ENCODE measurements at places on chromosomes 1 and 21.

- no peak for DNase-seq
Observed at GRCh38 chr1:26483980-26484379, 11.7 kb downstream of the HMGN2 start.

- DNase-seq = no peak
Observed at GRCh38 chr1:43774359-43774758, 67.0 kb downstream of the ST3GAL3 start.

- no peak for DNase-seq
Observed at GRCh38 chr1:83819436-83819835, 179.5 kb downstream of the TTLL7 start.

DNA sequence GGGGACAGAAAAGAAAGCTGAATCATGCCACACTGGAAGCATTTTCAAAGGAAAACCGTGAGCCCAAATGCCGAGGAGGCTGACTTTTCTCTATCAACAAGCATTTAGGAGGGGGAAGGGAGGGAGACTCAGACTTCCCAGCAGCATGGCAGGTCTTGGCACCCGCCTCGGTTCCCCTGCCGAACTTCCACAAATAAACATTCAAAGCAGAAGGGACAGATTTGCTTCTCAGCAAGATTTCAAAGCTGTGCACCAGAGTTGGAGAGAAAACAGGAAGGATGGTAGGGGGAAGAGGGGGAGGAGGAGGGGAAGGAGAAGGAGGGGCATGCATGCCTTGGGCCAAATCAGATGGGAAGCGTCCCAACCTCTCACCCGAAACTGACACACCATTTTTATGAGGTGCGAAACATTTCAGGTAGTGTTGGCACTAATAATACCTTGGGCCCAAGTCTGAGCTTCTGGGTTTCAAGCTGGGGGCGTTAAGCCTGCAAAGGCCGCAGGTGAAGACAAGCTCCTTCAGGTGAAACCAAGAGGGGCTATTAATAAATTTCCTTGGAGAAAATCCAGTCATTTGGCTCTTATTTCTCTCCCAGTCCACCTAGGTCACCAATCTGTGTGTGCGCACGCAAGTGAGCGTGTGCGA, 26.4 kb downstream of the ABCA4 start:
- peak; percentile 81 for DNase-seq

GRCh38 chr1:80894921-80895320, 905.8 kb upstream of the ADGRL2 start:
- DNase-seq = no peak

- no peak for DNase-seq
Observed at GRCh38 chr1:6473974-6474814, 8.2 kb upstream of the TNFRSF25 start.

DNA sequence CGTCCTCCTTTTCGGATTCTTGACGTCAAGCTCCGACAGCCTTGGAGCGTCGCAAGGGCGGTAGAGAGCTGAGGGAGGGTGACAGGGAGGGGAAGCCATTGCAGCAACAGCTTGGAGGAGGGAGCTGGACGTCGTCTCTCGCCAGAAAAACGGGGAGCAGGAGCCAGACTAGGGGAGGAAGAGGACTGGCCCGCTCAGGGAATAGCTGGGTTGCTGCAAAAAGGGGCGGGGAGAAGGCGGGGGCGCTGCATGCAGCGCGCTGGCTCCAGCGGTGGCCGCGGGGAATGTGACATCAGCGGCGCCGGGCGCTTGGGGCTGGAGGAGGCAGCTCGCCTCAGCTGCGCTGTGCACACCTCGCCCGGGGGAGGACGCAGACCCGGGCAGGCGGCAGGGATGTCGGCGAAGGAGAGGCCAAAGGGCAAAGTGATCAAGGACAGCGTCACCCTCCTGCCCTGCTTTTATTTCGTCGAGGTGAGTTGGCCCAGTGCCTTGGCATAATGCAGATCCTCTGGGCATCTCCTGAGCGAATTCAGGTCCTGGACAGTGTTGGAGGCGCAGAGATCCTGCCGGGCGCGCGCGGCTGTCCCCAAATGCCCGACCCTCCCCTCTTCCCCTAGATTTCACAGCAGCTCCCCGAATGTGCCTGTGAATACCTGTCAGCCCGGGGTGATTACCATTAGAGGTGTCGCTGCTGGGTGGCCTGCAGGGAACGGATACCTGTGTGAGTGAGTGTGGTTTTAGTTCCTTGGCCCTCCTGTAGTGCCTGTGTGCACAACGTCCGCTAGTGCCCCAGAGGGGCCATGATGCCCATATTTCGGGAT, at the start of gene PLPPR4:
Gene PLPPR4 (plus strand): TSS at position 292 of the 821 bp plus-strand sequence. CDS start 102 bp downstream, at position 394.
- DNase-seq = peak; percentile 39

DNA sequence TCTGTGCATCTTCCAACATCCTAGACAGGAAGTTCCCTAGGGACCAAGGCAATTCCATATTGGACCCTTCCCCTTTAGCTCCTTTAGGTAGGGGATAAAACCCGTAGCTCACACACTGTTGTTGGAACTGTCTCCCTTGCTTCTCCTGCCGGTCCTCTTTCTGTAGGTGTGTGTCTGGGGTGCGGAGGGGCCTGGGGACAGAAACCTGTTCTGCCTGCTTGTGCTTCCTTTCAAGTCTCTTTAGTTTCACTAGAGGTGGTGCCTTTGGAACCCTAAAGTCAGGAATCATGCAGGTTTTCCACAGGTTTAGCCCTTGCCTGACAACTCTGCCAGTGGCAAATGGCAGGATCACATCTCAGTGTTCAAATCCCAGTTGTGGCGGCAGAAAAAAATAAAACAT, 74.6 kb upstream of the PTGFRN start:
- DNase-seq = no peak

DNA sequence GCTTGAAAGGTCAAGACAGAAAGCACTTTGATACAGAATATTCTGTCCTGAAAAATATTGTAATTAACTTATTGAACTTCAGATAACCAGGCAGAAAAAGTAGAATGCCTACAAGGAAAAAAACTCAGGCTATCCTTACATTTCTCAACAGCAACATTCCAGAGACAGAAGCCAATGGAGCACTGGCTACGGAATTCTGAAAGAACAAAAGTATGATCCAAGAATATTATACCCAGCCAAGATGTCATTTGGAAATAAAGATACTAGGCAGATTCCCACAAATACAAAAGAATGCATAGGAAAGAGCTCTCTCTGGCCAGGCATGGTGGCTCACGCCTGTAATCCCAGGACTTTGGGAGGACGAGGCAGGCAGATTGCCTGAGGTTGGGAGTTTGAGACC, 5.8 kb upstream of the PPT1 start:
- no peak for DNase-seq

- no peak for DNase-seq
Observed at GRCh38 chr1:68218490-68218889, 13.8 kb downstream of the WLS start.

- no peak for DNase-seq
Observed at GRCh38 chr1:89986020-89986419, 8.9 kb upstream of the ZNF326 start.

- DNase-seq = peak; percentile 47
Observed at GRCh38 chr21:43277481-43278351, 108.9 kb downstream of the CRYAA start.

DNA sequence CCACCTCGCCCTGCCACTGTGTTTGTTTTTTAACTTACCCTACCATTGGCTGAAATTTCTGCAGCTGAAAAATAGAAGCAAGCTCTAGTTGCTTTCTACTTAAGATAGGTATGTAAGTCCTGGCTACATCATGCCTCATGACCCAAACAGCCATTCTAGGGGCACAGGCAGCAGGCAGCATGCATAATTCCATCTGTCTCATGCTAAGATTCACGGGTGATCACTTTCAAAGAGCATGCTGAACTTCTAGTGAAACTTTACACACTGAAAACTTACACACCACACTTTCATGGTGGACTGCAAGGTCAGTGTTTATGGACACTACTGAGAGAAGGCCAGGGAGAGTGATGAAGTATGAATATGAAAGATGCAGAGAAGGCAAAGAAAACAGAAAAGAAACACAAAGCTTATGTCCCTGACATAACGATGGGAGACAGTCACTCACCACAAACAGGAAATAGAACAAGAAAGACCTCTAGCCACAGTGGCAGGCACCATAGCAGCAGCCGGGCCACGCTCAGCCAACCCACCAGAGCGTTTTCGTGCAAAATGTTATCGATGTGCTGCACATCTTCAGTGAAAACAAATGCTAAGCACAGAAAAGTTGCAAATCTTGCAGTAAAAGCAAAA, 102.3 kb upstream of the TIAM1 start:
- no peak for DNase-seq

- no peak for DNase-seq
Observed at GRCh38 chr1:41582351-41582750, 97.9 kb upstream of the EDN2 start.

GRCh38 chr1:202150602-202151001, 6.1 kb upstream of the ARL8A start:
- DNase-seq = no peak

DNA sequence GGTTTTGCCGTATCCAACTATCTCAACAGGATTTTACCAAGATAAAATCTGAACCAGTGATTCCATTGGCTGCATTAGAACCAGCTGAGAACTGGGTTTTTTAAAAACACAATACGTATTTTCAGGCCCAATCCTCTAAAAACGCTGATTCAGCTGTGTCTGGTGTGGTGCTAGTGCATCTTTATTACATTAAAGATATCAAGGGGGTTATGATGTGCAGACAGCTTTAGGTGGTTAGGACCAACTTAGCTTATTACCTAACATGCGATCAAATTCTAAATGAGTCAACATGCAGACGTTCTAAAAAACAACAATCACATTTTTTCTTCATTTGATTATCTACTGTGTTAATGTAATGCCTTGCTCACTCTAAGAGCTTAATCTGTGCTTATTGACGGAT, 32.0 kb upstream of the EXO1 start:
- DNase-seq = no peak

DNA sequence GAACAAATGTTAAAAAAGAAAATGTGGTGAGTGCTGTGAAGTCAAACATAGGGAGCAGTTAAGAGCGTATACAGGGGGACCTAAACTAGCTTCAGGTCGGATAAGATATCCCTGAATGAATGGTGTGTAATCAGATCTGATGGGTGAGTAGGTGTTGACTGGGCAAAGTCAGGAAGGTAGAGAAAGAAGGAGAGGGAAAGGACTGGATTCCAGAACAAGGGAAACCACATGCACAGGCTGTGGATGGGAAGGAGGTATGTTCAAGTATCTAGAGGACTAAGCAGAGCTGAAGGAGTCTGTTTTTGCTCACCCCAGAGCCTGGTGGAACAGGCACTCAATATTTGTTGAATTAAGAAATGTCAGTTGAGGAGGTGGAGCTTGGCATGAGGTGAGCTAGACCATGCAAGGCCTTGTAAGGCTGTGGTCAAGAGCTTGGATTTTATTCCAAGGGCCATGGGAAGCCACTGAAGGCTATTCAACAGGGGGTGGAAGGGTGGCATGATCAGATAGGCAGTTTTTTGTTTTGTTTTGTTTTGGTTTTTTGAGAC, 27.4 kb downstream of the MAP7D1 start:
- DNase-seq = no peak

- DNase-seq = no peak
Observed at GRCh38 chr1:70553567-70553956, 142.5 kb downstream of the CTH start.

DNA sequence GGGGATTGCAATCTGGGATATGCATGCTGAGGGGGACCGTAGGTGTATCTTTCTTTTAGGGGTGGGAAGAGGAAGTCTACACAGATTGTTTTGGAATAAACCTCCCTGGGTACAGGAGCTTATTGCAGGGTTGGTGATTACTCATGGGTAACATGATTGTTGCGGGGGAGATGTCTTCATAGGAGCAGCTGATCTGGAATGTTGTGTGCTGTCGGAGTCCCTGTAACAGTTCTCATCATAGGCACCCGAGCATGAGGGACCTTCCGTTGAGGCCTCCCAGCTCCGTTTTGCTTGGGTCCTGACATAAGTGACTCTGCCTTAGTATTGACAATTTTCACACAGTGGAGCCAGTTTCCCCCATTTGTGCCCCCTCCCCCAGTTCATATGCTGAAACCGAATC, 4.2 kb upstream of the PRXL2B start:
- DNase-seq = no peak

DNA sequence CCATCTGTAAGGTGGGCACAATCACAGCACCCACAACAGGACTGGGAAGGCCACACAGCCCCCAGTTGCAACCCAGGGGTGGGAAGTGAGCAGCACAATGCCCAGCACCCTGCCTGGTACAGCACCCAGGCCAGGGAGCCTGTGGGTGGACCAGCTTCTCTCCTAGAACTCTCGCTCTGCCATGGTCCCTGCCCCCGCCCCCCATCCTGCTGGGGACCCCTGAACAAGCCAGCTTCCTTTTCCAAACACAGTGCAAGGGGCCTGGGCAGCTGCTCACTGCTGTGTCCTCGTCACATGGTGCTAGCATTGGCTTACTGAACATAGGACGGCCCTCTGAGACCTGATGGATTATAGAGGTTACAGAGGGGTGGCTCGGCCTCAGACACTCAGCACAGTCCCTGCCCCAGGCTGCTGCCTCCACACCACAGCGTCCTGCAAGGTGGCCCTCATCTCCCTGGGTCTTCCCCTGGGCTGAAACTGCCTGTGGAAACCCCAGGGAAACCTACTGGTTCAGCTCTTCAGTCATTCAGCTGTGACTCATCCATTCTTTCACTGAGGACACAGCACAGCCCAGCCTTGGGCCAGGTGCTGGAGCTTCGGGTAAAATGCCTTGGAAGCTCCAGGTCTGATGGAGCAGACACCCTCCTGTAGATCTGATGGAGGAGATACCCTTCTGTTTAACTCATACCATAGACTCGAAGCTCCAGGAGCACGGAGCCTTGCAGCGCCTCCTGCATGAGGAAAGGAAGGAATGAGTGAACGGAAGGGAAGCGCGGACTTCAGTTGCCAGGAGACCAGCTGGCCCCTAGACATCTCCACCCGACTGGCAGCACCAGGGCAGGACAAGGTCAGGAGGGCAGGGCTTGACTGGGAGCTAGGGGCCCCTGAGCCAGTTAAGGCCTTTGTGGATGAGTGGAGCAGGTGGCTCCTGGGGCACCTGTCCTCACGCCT, 8.1 kb upstream of the PRDM16 start:
- DNase-seq = no peak

DNA sequence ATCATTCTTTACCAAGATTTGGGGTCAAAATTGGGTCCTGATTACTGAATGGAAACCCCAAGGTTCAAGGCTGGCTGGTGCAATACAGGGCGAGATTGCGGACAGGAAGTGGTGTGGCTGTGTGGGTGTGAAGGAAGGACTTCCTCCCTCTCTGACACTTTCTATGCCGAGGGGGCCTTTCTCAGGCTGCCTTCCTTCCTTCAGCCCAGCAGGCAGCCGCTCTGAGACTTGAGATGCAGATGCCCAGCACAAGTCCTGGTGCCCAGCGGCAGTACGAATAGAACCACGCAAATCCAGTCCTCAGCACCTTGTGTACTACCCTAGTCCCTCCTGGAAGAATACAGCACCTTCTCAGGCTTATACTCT, 16.3 kb downstream of the BATF3 start:
- DNase-seq = peak; percentile 33
